Choroid plexus epithelial cell (primary cell): ENCODE measurements at places on chromosomes 12 and 14.

DNA sequence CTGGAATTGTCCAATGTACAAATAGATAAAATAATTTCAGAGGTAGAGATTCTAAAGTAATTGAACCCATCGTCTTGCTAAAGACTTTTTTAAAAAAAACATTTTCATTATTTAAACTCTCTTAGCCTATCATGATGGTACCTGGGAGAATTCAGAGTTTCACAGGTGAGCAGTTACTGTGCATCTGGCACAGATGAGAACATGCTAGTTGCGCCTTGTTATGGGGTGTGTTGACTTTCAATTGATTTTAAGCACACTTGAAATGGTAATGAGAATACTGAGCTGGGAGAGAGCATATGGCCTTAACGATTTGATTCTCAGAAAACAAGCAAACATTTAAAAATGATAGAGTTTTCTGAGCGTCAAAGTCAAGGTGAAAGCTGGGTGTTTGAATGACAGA, 66.6 kb downstream of the FLRT2 start:
- DNase-seq = no peak

DNA sequence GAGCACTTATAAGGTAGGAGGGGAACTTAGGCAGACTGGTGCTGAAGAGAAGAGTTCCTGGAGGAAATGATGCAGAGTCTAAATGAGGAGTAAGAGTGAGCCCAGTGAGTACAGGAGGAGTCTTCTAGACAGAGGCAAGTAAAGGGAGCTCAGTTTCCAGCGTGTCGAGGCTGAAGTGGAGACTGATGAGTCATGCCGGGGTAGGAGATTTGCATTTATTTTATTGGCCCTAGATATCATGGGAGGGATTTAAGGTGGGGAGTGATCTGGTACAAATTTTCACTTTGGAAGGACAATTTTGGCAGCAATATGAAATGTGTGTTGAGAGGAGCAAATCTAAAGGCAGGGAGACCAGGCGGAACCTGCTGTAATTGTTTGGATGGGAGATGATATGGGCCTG, 157.5 kb downstream of the TTC8 start:
- no peak for DNase-seq

DNA sequence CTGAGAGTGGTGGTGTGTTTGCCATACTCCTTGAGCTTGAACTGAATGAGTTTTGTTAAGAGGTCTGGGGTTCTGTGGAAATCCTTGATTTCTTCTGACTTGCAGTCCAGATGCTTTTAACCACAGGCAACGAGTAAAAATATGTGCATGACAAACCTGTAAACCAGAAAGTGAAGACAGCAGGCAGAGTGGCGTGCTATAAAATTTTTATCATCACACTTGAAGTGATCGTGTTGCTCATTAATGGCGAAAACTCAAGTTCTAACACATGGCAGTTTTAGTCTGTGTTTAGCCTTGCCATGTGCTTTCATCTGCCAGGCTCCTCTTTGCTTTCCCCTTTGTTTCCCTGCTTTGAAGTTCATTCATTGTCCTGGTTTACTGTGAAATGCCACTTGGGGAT, 28.0 kb downstream of the TXNRD1 start:
- DNase-seq = no peak

- DNase-seq = peak; percentile 20
Measured at GRCh38 chr14:61388173-61388975, 67.0 kb downstream of the PRKCH start.

DNA sequence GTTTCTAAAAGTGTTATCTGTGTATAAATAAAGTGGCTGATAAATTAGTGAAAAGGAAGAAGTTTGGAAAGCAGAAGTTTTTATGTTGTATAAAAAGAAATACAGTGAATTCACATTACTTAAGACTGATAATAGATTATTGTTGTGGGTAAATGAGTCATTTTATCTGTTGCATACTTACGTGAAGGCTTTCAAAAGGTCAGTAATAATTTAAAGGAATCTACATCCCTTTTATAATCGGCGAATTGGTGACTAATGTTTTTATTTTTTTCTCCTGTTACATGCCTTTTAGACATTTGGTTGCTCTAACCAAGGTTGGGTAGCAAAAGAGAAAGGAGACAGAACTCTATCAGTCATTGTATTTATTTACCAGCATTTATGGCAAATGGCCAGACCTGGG, 155.9 kb downstream of the SLC41A2 start:
- peak; percentile 4 for DNase-seq

DNA sequence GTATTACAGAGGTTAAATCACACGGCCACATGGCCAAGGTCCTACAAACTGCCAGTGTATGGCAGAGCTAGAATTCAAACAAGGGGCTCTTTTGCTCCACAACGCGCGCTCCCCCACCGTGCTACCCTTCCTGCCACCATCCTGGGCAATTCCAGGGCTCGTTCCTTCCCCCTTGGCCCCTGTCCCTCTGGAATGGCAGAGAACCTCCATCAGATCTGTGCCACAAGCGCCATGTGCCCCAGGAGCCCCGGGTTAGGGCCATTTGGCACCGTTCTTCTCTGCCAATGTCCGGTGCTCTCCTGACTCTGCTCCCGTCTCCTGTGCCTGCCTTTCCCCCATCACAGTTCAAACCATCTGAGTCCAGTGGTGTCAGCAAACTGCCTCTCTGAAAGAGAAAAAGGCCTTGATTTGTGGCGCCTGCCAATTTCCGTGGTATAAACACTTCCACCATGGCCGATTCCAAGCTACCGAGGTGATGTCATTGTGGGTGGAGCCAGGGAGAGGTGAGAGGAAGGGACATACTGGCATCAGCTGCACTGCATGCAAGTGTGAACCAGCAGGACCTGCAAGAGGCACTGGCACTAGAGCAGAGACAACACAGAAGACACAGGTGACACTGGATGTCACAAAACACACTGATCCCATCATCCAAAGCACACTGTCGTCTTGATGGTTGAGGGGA, 163.1 kb downstream of the CALM1 start:
- no peak for DNase-seq

GRCh38 chr12:22527999-22528398, 16.3 kb downstream of the C2CD5 start:
- DNase-seq = peak; percentile 82

- DNase-seq = peak; percentile 39
Measured at GRCh38 chr14:93036652-93037345, 78.9 kb downstream of the ITPK1 start.

DNA sequence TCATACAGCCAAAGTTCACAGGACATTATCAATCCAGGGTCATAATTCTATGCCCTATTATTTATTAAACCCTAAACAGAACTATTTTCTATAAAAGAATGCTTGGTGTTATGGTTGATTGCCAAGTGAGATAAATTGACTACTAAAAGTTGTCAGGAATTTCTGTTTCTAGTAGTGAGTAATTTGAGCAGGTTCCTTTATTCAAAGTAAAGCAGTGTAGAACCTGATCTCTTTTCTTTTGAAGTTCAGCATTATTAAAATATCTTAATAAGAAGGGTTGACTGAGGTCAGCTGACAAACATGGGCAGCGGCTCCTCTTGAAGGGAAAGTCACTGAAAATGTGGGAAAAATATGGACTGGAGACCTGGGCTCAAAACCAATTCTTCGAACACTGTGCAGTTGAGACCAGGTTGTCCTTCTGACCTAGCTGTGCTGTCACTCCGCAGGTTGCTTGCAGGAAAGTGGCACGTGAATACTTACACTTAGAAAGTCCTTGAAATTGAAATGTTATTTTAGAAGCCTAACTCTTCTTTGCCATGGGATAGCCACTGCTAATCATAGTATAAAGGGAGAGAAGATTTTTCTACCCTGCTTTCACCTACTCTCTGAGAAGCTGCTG, 141.0 kb downstream of the RASSF9 start:
- no peak for DNase-seq

DNA sequence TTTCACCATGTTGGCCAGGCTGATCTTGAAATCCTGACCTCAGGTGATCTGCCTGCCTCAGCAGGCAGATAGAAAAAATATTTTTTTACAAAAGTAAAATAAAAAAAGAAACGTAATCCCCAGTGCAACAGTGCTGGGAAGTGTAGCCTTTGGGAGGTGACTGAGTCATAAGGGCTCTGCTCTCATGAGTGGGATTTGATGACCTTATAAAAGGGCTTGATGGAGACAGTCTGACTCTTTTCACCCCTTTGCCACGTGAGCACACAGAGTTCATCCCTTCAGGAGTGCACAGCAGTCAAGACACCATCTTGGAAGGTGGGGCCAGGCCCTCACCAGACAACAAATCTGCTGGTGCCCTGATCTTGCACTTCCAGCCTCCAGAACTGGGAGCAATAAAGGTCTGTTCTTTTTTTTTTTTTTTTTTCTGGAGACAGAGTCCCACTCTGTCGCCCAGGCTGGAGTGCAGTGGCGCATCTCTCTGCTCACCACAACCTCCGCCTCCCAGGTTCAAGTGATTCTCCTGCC, 24.7 kb upstream of the DYNC1H1 start:
- no peak for DNase-seq

DNA sequence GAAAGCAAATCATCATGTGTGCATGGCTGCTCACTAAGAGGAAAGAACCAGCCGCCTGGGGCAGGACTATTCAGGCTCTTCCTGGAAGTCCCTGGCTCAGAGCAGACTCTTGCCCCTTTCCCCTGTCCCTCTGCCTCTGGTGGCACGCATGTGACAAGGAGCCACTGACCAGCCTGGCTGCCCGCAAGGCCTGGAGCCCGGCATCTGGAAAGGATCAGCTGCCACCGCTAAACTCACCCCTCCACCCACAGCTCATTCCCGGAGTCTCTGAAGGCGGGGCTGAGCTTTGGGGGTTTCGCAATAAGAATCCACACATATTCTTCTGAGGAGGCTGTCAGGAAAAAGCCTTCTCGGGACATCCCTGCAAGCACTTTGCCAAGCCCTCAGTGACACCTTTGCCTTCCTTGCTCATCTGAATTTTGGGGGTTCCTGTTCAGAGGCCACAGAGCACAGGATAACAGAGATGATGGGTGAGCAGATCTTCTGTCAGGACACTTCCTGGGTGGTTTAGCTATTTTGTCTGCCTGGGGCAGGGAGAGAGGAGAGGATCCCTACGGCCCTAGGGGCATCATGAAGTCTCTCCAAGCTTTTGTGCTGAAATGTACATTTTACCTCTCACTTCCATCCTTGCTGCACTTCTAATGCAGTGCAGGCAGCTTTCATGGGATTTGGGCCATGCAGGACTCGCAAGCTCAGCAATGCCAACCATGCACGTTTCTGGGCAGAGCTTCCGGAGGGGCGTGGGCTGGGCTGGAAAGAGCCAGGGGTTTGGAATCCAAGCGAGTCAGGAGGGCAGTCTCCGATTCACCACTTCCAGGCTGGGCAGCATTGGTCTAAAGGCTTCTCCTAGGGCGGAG, 124.8 kb upstream of the MAP1LC3B2 start:
- peak; percentile 85 for DNase-seq

DNA sequence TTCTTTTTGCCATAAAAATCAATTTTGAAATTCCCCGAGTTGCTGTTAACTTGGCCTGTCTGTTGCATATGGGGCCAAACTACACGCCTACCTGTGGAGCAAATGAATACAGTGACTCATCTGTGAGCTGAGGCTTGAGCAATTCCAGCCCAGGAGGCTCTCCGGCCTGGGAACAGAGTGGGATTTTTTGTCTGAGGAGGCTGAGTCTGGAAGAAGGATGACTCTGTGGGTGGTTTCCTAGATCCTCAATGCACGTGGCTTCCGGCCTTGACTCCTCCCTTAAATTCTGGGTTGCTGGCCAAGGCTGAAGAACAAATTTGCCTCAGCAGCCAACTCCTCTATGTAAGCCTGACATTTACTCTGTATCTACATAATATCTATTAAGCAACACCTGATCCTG, 124.1 kb downstream of the SSPN start:
- DNase-seq = peak; percentile 97

DNA sequence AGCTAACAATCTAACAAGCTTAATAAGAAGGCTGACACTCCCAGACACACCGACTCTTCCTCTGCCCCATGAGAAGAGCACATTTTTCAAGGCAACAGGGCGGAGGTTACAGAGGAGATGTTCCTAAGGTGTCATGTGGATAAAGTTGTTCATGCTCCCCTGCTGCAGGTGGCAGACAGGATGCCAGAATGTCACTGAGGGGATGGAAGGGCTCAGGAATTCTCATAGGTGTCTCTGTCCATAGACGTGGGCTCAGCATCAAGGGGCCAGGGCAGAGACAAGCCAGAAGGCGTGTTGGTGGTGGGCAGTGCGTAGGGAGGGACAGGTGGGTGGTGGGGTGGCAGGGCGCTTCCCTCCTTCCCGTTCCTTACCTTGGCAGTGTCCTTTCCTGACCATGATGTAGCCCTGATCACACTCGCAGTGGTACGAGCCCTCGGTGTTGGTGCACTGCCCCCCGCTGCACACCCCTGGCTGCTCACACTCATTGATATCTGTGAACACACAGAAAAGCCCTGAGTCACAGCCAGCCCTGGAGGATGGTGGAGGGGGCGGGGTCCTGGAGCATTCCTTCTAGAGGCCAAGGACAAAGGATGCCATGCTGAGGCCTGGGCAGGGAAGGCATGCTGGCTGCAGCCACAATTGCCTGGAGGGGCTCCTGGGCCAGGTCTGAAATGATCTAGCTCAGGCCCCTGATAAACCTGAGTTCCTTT, 23.0 kb downstream of the ISCA2 start:
- DNase-seq = peak; percentile 24

DNA sequence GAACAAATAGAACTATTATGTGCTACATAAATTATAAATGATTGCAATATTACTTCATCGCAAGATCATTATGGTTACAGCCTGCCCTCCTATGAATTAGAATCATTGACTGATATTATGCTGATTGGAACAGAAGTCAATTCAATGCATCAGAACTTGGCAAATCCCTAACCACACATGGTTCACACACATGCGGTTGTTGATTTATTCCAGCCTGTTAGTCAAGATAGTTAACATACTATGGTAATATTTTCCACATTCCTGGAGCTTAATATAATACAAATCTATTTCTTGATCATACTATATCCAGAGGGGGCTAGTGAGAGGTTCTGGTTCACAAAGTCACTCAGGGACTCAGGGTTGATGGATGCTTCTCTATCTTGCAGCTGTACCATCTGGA, 9.7 kb upstream of the CACNA1C start:
- DNase-seq = no peak

GRCh38 chr12:109967383-109968031, 28.7 kb downstream of the GIT2 start:
- DNase-seq = peak; percentile 49

DNA sequence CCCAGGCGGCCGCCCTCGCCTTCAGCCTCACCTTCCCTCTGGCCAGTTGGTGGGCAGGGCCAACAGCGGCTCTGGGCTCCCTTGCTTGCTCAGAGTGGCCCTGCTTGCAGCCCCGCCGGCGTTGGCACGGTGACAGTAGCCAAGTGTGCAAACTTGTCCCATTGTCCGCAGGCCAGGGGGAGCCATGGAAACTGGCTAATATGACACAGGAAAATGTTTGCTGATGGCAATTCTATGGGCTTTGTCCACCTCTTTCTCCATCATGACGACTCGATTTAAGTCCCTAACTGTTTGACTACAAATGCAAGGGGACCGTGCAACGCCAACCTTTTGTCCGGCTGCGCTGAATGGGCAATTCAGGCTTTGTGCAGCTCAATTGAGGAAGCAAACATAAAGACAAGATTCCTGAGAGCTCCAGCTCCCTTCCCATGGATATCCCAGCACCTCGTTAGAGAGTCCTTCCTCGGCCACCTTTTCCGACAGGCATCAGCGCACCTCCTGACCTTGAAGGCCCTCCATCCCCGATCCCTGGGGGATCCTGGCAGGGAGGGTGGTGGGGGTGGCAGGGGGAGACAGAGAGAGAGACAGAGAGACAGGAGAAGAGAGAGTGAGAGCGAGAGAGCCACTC, 785 bp upstream of the FAM181A start:
- no peak for DNase-seq
